ENCODE measurements at places on chromosomes 3 and 15.

DNA sequence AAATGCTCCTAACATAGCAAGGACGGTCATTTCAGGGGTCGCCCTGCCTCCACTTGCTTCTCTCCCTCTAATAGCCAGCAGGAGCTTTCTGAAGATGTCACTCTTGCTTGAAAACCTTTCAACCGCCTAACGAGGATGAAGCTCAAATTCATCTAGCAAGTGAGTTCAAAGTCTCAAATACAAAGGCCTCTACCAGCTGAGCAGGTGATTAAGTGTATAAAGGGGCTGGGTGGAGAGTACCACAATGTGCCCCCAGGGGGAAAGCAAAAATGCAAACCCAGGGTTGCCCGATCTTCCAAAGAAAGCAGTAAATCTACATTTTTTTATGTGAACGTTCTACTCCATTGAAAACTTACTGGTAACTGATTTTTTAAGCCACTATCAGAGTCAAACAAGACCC, 50.4 kb upstream of the GRIP2 start:
- no peak for DNase-seq

DNA sequence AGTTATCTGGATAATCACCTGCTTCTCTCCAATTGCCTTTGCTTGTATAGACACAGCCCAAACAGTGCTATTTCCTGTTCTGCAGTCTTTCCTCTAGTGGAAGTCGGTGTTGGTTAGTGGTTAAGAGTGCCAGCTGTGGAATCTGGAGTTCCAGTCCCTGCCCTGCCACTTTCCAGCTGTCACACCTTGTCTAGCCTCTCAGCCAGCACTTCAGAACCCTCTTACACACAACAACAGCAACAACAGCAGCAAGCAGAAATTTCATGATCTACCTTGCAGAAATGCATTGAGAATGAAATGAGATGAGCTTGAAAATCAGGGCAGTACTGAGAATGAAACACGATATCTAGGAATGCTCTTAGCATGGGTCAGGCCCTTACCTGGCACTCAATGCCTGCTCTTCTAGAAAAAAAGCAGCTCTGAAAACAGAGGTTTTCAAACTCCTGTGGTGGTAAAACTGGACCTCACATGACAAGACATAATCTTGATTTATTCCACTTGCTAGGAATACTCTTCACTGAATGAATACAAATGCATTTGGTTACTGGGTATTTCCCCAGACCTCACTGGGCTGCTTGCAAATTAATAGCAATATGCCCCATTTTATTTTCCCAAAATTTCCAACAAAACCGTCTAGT, 3.3 kb upstream of the WNT5A start:
- DNase-seq, result no peak

DNA sequence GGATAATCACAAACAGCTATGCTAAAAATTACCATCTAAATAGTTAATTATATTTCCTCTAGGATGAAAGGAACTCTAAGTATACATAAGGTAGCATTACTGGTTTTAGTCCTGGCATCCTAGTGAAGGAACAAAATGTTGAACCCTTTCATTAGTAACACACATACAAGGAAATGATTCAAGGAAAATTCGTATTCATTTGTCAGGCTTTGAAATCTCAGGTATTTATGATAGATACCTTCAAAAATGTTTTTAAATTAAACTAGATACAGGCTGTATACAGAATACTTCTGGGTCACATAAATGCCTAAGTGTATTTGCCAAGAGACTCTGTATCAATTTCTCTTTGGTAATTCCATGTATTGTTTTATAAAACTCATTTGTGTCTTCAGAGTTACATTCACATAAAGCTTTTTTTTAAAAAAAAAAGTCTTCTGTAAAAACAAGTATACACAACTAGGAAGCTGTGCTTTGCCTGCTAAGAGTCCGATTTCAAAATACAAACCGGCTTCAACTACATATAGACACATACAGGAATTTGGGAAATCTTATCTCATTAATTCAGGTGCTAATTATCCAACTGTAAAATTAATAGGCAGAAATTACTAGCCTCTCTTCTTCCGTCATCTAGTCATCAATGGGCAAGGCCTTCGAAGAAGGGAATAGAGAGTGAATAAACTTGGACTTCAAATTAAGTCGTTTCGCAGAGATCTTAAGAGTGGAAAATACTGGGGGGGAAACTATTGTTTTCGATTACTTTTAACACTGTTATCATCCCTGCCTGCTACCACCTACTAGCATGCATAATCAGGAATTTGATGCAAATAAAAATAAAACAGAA, 1.3 kb downstream of the SECISBP2L start:
- no peak for DNase-seq

DNA sequence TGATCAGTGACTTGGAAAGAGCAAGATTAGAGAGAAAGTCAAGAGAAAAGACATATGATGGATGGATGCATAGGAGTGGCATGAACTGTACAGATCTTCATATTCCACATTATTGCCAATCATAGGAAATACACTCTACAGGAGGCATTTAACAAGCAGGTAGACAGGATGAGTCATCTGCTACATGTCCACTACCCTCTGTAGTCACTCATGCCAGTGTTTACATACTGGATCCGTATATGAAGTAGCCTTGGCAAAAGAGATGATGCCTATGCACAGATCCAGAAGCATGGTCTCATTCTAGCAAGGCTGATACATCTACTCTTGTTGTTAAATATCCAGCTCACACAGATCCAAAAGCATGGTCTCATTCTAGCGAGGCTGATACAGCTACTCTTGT, 632.1 kb downstream of the ROBO2 start:
- DNase-seq, result no peak

All from fibroblast of the conjunctiva (primary cell).